ENCODE measurements at places on chromosomes 1 and 21.

- no peaks in the 10 kb centered on the region for H3K27me3 ChIP-seq
- H3K4me1 ChIP-seq: peaks cover 17% of the 10 kb centered on the region
- peaks cover 17% of the 10 kb centered on the region for H3K36me3 ChIP-seq
- DNase-seq: no peak
Observed at GRCh38 chr1:203704120-203704519, 60.9 kb upstream of the LAX1 start.

GRCh38 chr1:97832481-97832880 lies 88.4 kb downstream of the DPYD start:
- no peaks in the 10 kb centered on the region for H3K4me1 ChIP-seq
- H3K27me3 ChIP-seq: no peaks in the 10 kb centered on the region
- no peaks in the 10 kb centered on the region for H3K36me3 ChIP-seq
- no peak overlapping the region for H3K27ac ChIP-seq
- DNase-seq: no peak

DNA sequence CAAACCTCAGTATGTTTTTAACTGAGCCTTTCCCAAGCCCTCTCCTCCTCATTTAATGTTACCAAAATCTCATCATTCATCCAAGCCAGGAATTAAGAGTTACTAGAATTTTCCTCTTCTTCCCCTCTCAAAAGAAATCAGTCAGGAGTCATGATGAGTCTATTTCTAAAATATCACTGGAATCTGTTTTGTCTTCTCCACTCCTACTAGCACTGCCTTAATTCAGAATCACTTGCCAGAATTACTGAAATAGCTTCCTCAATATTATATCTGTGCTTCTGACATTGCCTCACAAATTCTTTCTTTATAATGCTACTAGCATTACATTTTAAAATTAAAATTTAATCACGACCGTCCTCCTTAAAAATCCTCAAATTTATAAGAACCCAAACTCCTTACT lies 106.1 kb downstream of the PTGER3 start:
- H3K27ac ChIP-seq: no peak overlapping the region
- no peak for DNase-seq

DNA sequence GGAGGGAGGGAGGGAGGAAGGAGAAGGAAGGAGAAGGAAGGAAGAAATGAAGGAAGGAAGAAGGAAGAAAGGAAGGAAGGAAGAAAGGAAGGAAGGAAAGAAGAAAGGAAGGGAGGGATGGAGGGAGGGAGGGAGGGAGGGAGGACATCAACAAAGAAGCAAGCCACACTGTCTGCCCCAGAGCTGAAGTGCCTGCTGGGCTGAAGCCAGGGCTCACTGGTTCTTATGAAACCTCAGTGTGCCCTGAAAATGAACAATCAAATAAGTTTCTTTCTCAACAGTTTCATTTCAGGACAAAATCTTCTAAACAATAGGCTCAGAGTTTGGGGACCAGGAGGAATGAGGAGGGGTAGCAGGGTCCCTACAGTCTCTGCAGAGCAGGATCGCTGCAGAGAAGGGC lies 21.1 kb downstream of the ARHGEF19 start:
- peaks cover 8% of the 10 kb centered on the region for H3K27me3 ChIP-seq
- no peak overlapping the region for H3K4me3 ChIP-seq
- peaks cover 2% of the 10 kb centered on the region for H3K36me3 ChIP-seq
- H3K4me1 ChIP-seq: peaks cover 7% of the 10 kb centered on the region

DNA sequence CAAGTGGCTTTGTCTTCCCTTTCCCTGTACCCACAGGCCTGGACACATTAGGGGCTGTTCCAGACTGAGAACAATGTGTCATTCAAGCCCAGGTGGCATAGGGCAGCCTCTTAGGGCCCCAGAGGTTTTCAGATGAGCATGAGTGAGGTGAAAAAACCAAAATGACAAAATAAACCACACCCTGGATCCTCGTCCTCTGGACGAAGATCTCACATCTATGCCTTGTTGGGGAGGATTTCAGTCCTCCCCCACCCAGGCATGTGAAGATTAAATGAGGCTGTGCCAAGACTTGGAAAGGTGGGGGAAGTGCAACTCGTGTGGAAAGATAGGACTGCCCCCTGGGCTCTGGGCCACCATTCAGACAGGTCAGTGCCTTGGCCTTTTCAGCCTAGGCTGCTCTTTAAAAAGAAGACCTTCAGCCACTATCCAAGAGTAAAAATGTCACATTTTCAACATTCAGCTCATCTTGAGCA lies 32.8 kb upstream of the IL19 start:
- no peak for DNase-seq
- H3K4me1 ChIP-seq: peaks cover 51% of the 10 kb centered on the region
- no peak overlapping the region for H3K4me3 ChIP-seq
- peaks cover 3% of the 10 kb centered on the region for H3K36me3 ChIP-seq

GRCh38 chr1:19754482-19754881 lies 45.2 kb downstream of the TMCO4 start:
- no peak overlapping the region for H3K27ac ChIP-seq
- H3K36me3 ChIP-seq: peaks cover 40% of the 10 kb centered on the region
- no peaks in the 10 kb centered on the region for H3K27me3 ChIP-seq
- no peak overlapping the region for H3K4me3 ChIP-seq

- H3K27me3 ChIP-seq: no peaks in the 10 kb centered on the region
- DNase-seq: no peak
- H3K4me1 ChIP-seq: no peaks in the 10 kb centered on the region
- H3K27ac ChIP-seq: no peak overlapping the region
- H3K4me3 ChIP-seq: no peak overlapping the region
Observed at GRCh38 chr1:80779275-80779674, 1021.5 kb upstream of the ADGRL2 start.

- no peaks in the 10 kb centered on the region for H3K36me3 ChIP-seq
- H3K27me3 ChIP-seq: peaks cover 2% of the 10 kb centered on the region
- peaks cover 7% of the 10 kb centered on the region for H3K4me1 ChIP-seq
- no peak for DNase-seq
Observed at GRCh38 chr1:200384818-200385390, 24.9 kb downstream of the ZNF281 start.

Measured in memory B cell (primary cell).